Hair follicle dermal papilla cell (primary cell): ENCODE measurements at places on chromosomes 3 and 15. TPM values are rescaled to one million over a fixed set of nuclear protein-coding genes. Genes with fewer than 3 reads are reported as not detected.

Gene XIRP1
- total RNA-seq, result not detected in 2 replicates

Gene ITIH1
- not detected in 2 replicates for total RNA-seq

Gene FANCD2OS
- total RNA-seq, result not detected in 2 replicates

Gene SHF
- total RNA-seq, result 7.8 and 8.4 TPM in 2 replicates

Gene CHRNA3
- not detected in 2 replicates for total RNA-seq

Gene CPNE9
- not detected in 2 replicates for total RNA-seq

Gene NFKBIZ
- 50.4 and 58.6 TPM in 2 replicates for total RNA-seq

Gene HYKK
- 1.9 and 3.1 TPM in 2 replicates for total RNA-seq

Gene ASB14
- not detected in 2 replicates for total RNA-seq

Gene TMEM40
- total RNA-seq, result 0.24 TPM in 1 of 2 replicates, not detected in the other

Gene PRR20G
- not detected in 2 replicates for total RNA-seq

Gene LCTL
- total RNA-seq, result 7.8 and 9.2 TPM in 2 replicates

Gene CFAP161
- 0.12 and 0.32 TPM in 2 replicates for total RNA-seq

Gene SNRPN
- total RNA-seq, result 93.3 and 106 TPM in 2 replicates

Gene ZNF80
- not detected in 2 replicates for total RNA-seq

Gene LYZL4
- total RNA-seq, result not detected in 2 replicates

Gene AVEN
- 15.1 and 15.9 TPM in 2 replicates for total RNA-seq

Gene SLC15A2
- total RNA-seq, result 0.32 and 0.85 TPM in 2 replicates
